RKO (cell line): ENCODE measurements at places on chromosomes 12 and 14.

DNA sequence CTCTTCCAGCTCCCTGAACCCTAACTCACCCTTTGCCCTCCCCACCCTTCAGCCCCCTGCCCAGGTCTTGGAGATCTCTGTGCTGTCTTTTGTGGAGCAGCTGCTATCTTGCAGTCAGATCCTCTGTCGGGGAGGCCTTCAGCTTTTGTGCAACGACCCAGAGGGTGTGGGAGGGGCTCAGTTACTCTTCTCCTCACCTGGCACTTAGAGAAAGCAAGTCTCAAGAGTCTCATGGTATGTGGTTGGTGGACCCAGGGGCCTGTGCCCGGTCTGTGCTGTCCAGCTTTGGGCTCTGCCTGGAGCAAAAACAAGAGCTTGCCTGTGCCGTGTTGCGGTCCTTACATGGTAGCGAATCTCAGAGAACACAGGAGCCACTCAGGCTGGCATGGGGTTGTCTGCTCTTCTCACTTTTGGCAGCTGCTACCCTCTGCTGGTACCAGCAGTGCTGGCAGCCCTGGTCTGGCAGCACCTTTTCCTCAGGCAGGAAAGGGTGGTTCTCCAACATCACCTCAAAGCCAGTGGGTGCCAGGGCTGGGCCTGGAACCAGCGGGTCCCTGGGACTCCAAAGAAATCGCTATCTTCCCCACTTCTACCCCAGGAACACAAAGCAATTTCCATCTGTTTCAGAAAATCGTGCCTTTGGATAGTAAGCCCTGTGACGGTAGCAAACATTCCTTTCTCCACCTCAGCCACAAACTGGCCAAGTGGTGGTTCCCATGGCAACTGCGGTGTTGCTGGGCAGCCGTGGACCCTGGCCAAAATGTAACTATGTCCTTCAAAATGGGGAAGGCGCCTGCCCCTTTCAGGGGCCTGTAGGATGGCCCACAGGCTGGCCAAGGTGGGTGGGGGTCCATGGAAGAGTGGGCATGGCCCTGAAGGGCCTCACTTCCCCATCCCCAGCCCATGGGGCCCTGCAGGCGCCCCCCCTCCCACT, 90.0 kb downstream of the RIN3 start:
- no peak for DNase-seq

GRCh38 chr12:109686523-109686922, 27.1 kb upstream of the FAM222A start:
- DNase-seq: no peak

DNA sequence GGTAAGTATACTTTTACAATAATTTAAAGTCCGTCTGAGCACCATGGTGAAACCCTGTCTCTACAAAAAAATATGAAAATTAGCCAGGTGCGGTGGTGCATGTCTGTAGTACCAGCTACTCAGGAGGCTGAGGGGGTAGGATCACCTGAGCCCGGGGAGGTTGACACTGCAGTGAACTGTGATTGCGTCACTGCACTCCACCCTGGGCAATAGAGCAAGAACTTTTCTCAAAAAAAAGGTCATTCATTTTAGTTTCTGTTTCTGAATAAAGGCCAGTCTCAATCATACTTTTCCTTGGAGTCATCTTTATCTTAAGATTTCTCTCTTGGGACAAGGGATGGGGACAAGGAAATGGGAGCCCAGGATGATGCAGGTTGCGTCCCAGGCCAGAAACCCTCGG, 12.9 kb downstream of the ANKRD13A start:
- DNase-seq: no peak

- no peak for DNase-seq
Measured at GRCh38 chr14:96038920-96039632, at the start of gene C14orf132. Gene C14orf132 (plus strand): TSS chr14:96039362. CDS start chr14:96039501, 139 bp downstream.

- DNase-seq: no peak
Measured at GRCh38 chr12:106647793-106648514, 65.2 kb downstream of the RFX4 start.

DNA sequence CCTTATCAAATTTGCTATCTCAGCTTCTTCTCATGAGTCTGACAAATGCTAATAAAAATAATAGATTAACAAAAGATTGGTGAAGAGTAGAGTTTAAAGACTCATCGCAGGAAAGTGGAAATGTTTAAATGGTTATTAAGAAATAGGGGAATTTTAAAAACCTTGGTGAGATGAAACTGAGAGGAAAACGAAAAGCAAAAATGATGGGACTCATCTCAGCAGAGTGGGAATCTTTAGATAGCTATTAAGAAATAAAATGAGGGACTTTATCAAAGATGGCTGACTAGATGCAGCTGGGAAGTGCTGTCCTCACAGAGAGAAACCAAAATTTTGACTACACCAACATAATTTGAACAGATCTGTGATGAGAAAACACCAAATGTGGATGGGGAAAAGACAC, 79.2 kb upstream of the CD163 start:
- no peak for DNase-seq

DNA sequence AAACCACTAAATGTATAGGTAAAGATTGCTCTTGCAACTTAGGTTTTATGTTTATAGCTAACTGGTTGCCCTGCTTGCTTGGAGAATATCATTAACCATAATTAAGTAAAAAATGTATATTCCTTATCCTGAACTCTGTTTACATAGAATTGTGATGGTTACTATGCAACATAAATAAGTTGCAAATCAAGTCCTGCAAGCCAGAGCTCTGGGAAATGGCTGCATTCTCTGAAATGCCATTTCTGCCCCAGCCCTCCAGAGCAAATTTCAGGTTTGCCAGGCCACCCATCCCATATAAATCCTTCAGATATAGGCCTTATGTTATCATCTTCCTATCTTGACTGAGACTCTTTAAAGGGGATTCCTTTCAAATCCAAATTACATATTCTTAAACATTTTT, 118.4 kb upstream of the MYF6 start:
- no peak for DNase-seq

DNA sequence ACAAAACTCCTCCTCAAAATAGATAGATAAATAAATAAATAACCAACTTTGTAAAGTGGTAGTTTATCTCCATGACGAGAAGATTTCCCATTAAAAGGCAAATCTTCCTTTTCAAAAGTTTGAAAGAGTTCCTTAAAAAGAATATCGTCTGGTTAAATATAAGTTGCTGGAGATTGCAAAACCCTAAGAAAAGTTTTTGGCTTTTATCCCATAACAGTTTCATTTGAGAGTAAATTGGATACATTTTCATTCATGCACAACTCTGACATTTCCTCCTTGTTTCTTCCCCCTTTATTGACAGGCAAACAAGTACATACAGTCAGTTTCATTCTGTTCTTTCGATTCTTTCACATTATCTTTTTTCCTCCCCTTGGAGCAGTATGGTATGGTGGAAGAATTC, 45.4 kb upstream of the BTG1 start:
- no peak for DNase-seq

DNA sequence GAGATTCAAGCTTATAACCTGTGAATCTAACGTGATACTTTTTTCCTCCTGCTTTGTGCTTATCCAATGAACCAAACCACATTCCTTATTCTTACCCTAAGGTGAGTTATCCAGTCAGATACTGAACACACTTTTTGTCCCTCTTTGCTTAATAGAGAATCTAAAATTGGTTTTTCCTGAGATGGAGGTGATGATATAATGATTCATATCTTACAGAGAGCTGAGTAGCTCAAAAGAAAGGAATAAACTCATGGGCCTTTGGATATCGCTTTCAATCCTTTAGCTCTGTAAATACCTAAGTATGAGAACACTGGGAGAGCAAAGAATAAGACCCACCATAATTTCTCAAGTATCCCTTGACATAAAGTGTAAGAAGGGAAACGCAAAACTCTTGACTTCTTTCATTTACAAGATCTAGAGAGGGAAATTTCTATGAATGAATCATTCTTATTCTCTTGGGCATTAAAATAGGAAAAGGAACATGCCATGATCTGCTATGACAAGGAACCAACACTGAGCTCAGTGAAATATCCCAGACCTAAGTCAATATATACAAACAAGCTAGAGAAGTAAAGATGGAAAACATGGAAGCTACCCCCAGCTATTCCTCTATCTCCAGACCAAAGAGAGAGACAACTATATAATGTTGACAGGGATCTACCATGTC, 81.8 kb upstream of the STAC3 start:
- no peak for DNase-seq

DNA sequence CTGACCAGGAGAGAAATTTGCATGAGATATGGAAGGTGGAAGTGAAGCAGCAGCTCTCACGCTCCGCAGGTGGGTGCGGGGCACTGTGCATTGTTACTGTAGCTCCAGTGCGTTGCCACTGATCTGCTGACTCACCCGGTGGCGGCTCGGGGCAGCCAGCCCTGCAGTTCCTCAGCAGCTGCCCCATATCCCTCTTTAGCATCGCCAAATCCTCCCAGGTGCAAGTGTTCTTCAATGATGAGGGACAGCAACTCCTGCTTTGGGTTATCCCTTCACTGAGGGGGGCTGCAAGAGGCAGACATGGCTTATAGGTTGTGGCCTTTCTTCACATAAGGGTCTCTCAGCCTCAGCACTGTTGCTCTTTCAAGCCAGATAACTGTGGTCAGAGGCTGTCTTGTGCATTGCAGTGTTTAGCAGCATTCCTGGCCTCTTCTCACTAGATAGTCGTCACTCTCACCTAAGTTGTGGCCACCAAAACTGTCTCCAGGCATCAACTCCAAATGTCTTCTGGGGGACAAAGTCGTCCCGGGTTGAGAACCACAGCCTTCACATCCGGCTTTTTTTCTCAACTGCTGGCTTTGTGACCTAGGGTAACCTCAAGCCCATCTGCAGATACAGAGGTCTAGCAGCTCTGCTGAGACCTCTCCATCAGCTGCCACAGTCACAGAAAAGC, 180.8 kb downstream of the EFCAB11 start:
- no peak for DNase-seq

DNA sequence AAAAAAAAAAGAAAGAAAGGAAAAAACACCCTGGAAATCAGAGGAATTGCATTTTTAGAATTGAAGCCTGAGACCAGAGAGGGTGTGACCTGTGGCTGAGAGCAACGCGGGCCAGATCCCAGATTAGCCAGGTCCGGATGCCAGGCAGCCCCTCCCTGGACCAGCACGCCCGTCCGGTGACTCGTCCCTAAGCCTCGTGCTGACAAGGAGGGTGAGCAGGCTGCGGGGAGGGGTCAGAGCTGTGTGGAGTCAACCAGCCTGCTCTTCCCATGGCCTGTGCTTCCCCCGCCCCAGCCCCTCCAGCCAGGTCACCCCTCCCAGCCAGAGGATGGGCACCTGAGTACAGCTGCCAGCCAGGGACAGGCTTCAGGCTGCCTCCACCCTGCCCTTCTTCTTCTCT, 4.2 kb upstream of the KLC1 start:
- DNase-seq: peak; percentile 83

- DNase-seq: no peak
Measured at GRCh38 chr12:56188778-56189098, 545 bp downstream of the SMARCC2 start.

DNA sequence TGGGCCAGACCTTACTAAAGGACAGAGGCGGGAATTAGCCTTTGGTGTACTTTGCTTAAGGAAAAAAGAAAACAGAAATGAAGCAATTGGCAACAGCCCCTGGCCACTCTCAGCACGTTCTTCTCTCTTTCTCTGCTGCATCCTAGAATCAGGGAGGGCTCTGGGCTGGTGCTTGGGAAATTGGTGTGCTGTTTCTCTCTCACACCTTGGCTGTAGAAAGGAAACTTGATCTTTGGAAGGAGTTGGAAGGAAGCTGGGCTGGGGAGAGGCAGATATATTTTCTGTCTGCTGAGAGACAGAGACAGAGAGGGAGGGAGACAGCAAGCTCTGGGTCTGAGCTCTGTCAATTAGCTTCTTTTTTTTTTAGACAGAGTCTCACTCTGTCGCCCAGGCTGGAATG, 27.4 kb downstream of the NOS1 start:
- no peak for DNase-seq

- peak; percentile 38 for DNase-seq
Measured at GRCh38 chr14:35285168-35286002, 6.8 kb upstream of the PSMA6 start.

GRCh38 chr14:83908419-83908818, 1621.5 kb upstream of the FLRT2 start:
- no peak for DNase-seq

DNA sequence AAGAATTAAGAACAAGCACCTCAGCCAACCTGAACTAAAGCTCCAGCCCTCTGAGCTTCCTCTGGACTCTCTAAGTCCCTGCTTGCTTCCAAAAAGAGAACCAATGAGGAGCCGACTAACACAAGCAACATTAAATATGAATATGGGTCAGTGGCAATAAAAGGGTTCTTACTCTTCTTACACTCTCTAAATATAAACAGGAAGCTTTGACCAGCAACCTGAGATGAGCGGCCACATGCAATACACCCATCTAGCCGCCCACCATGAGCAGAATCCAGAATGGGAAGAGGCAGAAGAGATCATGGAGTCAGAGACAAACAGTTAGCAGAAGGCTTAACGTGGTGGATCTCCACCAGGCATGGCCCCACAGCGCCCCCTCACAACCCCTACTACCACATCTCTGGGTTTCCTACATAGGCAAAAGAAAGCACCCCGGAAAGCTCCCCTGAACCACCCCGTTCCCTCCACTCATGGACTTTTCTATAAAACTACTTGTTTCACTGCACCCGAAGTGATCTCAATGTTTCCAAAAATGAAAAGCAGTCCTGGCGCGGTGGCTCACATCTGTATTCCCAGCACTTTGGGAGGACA, 59.4 kb downstream of the TTC7B start:
- no peak for DNase-seq

- no peak for DNase-seq
Measured at GRCh38 chr12:30989754-30990153, 63.2 kb downstream of the TSPAN11 start.

- peak; percentile 95 for DNase-seq
Measured at GRCh38 chr12:12891080-12891880, at the start of gene GPRC5A. Gene GPRC5A (plus strand): TSS chr12:12891562. CDS start chr12:12908250, 16,688 bp downstream.

DNA sequence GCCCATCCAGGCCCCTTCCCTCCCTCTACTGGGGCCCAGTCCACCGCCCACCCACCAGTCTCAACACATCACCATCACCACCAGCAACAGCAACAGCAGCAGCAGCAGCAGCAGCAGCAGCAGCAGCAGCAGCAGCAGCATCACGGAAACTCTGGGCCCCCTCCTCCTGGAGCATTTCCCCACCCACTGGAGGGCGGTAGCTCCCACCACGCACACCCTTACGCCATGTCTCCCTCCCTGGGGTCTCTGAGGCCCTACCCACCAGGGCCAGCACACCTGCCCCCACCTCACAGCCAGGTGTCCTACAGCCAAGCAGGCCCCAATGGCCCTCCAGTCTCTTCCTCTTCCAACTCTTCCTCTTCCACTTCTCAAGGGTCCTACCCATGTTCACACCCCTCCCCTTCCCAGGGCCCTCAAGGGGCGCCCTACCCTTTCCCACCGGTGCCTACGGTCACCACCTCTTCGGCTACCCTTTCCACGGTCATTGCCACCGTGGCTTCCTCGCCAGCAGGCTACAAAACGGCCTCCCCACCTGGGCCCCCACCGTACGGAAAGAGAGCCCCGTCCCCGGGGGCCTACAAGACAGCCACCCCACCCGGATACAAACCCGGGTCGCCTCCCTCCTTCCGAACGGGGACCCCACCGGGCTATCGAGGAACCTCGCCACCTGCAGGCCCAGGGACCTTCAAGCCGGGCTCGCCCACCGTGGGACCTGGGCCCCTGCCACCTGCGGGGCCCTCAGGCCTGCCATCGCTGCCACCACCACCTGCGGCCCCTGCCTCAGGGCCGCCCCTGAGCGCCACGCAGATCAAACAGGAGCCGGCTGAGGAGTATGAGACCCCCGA, 6.8 kb upstream of the RNU7-1 start:
- DNase-seq: no peak
